ENCODE measurements at places on chromosomes 4 and X. TPM values are rescaled to one million over a fixed set of nuclear protein-coding genes. Genes with fewer than 3 reads are reported as not detected.

Gene SRPX
- 388 TPM for total RNA-seq

Gene NXF2B
- total RNA-seq = not detected

Gene SLITRK4
- 7.0 TPM for total RNA-seq

Gene TRMT44
- total RNA-seq = 17.6 TPM

Gene EDA2R
- 31.1 TPM for total RNA-seq

Gene CCDC120
- total RNA-seq = 0.39 TPM

Gene PTPN13
- total RNA-seq = 52.4 TPM

Gene FAM241A
- total RNA-seq = 6.6 TPM

Gene BEX2
- 0.73 TPM for total RNA-seq

Gene KLKB1
- 0.37 TPM for total RNA-seq

Gene CHRNA9
- total RNA-seq = not detected

Gene PALLD
- 5.5 TPM for total RNA-seq

Gene VCX3B
- not detected for total RNA-seq
